ENCODE measurements at places on chromosomes 4 and X. TPM values are rescaled to one million over a fixed set of nuclear protein-coding genes. Genes with fewer than 3 reads are reported as not detected.

GRCh38 chr4:184823014-184823413, 2.8 kb downstream of the ACSL1 start:
- no peak for DNase-seq
- no peak overlapping the region for H3K4me3 ChIP-seq
- no peaks in the 10 kb centered on the region for H3K27me3 ChIP-seq
- H3K27ac ChIP-seq: no peak overlapping the region
- no peaks in the 10 kb centered on the region for H3K36me3 ChIP-seq

DNA sequence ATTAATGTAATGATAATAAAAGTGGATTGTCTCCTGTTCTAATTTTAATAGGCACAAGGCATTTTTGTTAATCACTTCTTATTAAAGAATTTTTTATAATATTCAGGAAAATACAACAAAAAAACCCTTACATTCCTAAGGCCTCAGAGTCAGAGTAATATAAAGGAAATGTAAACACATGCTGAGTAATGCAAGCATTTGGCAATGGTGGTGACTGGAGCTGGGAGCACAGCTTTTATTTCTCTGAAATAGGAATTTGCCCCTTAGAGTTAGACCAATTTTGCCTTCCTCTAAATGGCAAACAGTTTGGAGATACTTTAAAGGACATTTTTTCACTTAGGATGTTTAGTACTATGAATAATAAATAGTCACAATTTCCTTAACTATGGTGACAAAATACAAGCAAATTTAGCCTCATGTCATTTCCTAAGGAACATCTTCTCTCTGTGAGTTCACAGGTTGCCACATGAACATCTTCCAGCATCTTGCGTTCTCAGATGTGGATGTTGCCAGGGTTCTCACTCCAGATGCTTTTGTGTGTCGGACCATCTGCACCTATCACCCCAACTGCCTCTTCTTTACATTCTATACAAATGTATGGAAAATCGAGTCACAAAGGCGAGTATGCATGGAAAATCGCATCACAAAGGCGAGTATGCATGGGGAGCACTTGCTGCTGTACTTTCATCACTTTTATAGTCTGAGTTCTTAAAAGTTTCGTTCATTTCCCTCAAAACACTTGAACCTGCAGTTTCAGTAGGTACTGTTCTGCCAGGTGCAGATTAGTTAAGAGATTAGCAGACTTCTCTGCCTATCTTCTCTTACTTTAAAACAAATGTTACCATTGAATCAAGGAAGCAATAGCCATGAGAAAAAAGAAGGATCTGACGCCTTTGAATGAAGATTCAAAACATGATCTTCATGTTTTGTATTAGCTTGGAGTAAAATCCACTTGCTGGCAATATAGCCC, 15.9 kb upstream of the F11 start:
- no peaks in the 10 kb centered on the region for H3K4me1 ChIP-seq

DNA sequence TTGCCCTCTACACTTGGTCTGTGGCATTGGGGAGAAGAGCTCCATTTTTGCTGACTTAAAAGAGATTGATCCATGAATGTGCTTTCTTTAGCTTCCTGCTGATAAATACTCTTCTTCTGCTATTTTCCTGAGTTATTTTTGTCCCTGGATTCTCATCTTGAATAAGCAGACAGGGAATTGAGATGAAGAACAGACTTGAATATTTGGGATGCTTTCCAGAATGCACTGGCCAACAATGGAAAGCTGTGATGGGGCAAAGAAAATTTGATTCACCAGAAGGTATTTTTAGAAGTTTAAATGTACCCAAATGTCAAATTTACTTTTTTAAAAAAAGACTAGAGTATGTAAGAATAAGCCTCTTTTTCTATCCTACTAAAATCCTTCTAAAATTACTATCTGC, 309.9 kb upstream of the PPP1R2C start:
- no peaks in the 10 kb centered on the region for H3K4me1 ChIP-seq
- H3K4me3 ChIP-seq: no peak overlapping the region
- H3K27me3 ChIP-seq: no peaks in the 10 kb centered on the region
- no peaks in the 10 kb centered on the region for H3K36me3 ChIP-seq
- H3K27ac ChIP-seq: no peak overlapping the region
- no peak for DNase-seq

- H3K4me1 ChIP-seq: peaks cover 6% of the 10 kb centered on the region
- peaks cover 68% of the 10 kb centered on the region for H3K27me3 ChIP-seq
- H3K36me3 ChIP-seq: no peaks in the 10 kb centered on the region
- no peak for DNase-seq
- H3K4me3 ChIP-seq: no peak overlapping the region
Observed at GRCh38 chr4:173528378-173529321, 1.4 kb downstream of the HAND2 start.

DNA sequence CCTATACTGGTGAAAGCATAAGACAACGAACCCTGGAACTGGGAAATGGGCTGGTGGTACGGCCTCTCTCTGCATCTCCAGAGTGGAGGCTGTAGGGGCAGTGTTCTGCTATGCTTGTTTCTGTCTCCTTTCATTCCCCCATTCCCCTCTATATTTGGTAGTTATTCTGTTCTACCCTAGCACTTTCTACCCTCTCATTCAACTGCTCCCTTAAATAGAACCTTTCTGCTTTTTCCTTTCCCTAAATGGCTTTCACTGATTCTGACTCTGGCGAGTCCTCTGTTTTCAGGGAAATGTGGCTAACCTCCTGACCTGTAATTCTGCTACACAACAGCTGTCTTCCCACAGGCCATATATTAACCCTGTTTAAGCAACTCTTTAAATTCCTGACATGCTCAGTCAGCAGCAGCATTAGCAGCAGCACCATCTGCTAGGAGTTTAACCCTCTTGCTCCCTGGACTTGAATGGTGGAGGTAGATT, 94.2 kb downstream of the CXCL13 start:
- no peak for DNase-seq
- no peaks in the 10 kb centered on the region for H3K4me1 ChIP-seq
- H3K36me3 ChIP-seq: no peaks in the 10 kb centered on the region
- H3K27ac ChIP-seq: no peak overlapping the region

GRCh38 chr4:141352909-141353525, 132.3 kb downstream of the ZNF330 start:
- H3K36me3 ChIP-seq: no peaks in the 10 kb centered on the region
- no peak overlapping the region for H3K27ac ChIP-seq
- no peak for DNase-seq
- no peaks in the 10 kb centered on the region for H3K27me3 ChIP-seq
- no peak overlapping the region for H3K4me3 ChIP-seq

- no peak overlapping the region for H3K27ac ChIP-seq
- H3K27me3 ChIP-seq: no peaks in the 10 kb centered on the region
- peak; percentile 12 for DNase-seq
- H3K4me3 ChIP-seq: peak overlapping the region; percentile 50
- H3K4me1 ChIP-seq: peaks cover 4% of the 10 kb centered on the region
Observed at GRCh38 chrX:53440621-53441517, 6.7 kb upstream of the HSD17B10 start.

Gene ZNF711
- 0.11 TPM for total RNA-seq

Gene VSIG4
- total RNA-seq: 0.64 TPM

Gene ALB
- not detected for total RNA-seq

All from CD8-positive, alpha-beta memory T cell (primary cell).